ENCODE measurements at places on chromosomes 4 and X. TPM values are rescaled to one million over a fixed set of nuclear protein-coding genes. Genes with fewer than 3 reads are reported as not detected.

ADH1A gene
- total RNA-seq = not detected

DNA sequence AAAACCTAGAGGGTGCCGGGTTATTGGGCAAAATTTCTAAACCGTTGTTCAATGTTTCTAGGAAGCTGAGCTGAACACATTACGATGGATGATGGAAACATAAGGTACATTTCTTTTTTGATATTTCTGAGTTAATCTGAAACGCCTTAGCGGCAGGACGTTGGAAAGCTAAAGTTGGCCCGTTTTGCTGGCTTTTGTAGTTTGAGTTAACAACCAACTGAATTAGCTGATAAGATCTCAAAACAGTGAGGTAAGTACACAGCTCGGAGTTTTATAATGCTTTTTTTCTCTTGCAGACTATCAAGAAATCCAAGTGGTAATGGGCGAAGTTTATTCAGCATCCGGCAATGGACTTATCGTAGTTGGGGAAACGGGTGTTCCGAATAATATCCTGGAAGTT, 73.5 kb downstream of the PRSS12 start:
- DNase-seq = no peak

DNA sequence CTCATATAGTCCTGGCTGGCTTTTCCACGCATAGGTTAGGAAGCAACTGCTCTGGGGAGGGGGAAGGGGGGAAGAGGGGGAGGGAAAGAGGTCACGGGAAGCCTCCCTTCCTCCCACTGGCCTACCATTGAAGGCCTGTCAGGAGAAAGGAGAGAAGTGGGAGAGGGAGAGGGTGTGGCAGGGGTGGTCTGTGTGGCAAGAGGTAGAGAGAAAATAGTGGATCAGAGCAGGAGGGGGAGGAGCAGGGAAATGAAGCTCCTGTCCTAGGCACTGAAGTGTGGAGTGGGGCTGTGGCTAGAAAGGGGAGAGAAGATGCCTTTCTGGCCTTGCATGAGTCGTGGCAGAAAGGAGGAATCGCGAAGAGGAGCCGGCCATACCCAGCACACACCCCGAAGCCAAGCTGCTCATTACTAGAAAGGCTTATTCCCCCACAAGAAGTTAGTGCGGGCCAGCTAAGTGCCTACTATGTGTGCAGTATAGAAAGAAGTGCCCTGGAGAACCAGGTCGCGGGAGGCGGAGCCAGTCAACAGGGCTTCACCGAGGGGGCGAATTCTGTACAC, 1.1 kb upstream of the TMEM164 start:
- no peak for DNase-seq

GRCh38 chrX:143854006-143854405, 29.9 kb upstream of the UBE2NL start:
- peak; percentile 11 for DNase-seq

DNA sequence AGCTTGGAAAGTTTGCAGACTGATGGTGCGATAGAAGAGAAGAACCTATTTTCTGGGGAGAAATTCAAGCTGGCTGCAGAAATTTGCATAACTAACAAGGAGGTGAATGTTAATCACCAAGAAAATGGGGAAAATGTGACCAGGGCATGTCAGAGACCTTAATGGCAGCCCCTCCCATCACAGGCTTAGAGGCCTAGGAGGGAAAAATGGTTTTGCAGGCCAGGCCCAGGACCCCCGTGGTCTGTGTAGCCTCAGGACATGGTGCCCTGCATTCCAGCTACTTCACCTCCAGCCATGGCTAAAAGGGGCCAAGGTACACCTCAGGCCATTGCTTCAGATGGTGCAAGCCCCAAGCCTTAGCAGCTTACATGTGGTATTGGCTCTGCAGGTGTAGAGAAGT, 207.1 kb upstream of the CXorf66 start:
- no peak for DNase-seq

CPLX1 gene
- total RNA-seq = not detected

- peak; percentile 68 for DNase-seq
Observed at GRCh38 chr4:184287697-184288255, 70.1 kb upstream of the ENPP6 start.

- DNase-seq = peak; percentile 26
Observed at GRCh38 chrX:24301806-24302205, 12.1 kb downstream of the SUPT20HL2 start.

DNA sequence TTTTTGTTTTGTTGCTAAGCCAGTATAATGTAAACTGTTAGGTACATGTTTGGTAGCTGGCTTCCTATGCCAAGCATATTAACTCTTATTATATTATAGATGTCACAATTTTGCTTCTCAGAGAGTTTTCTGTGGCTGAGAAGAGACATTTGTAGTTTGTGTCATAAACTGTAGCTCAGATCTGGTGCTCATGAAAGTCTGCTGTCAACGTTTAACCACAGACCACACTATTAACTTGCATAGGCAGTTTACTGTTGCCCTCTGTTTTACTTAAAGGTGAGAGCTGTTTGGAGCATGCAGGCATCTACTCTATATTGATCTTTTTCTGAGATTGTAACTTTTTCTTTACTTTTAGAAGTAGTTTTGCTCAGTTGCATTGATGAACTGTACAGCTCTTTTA, 166.8 kb downstream of the TLL1 start:
- no peak for DNase-seq

- no peak for DNase-seq
Observed at GRCh38 chr4:149985981-149986380, 92.3 kb upstream of the DCLK2 start.

ARHGAP36 gene
- not detected for total RNA-seq

- DNase-seq = peak; percentile 10
Observed at GRCh38 chrX:31420711-31421151, 348.9 kb upstream of the FTHL17 start.

DNA sequence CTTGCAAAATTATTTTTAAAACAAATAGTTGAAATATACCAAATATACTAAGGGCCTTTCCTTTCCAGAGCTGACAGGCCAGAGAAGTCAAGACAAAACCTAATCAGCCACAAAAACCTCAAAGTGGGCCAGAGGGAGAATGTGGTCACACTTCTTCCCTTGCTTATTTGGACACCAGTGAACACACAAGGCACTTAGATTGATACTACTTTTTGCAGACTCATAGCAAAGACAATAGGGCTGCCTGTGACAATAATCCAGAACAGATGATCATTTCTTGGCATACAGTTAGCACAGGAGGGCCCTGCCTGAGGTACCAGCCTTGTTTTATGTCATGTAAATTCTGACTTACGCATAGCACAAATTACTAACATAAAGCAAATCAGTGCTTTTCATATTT, 215.7 kb upstream of the NEIL3 start:
- no peak for DNase-seq

GRCh38 chrX:39750256-39750790, 347.4 kb downstream of the BCOR start:
- no peak for DNase-seq

TCEAL9 gene
- 94.4 TPM for total RNA-seq

DNA sequence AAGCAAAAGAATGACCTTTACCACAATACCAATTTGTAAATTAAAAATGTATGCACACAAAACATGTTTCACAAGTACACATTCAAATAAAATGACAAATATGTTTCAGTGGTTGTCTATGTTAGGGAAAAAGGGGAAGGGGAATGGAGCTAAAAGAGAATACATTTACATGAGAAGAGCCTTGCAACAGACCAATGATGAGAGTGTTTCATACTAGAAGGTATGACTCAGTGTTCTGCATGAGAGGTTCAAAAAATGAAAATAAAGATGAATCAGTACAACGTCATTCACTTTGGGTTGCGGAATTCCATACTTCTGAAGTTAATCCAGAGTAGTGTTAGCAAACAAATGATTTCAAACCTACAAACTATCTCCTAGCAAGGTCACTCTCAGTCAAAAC, 51.7 kb downstream of the RPGR start:
- peak; percentile 93 for DNase-seq

GRCh38 chr4:169361756-169362155, 91.0 kb upstream of the SH3RF1 start:
- no peak for DNase-seq

- no peak for DNase-seq
Observed at GRCh38 chr4:149403081-149403480, 412.6 kb downstream of the IQCM start.

- DNase-seq = no peak
Observed at GRCh38 chr4:27350161-27350560, 489.5 kb downstream of the STIM2 start.

GRCh38 chr4:1770245-1770644, 22.8 kb upstream of the FGFR3 start:
- no peak for DNase-seq

GRCh38 chr4:95106408-95106928, 348.7 kb downstream of the BMPR1B start:
- peak; percentile 47 for DNase-seq

CXCL8 gene
- total RNA-seq = 3.3 TPM

SASH3 gene
- total RNA-seq = not detected

ATP11C gene
- 40.0 TPM for total RNA-seq

DNA sequence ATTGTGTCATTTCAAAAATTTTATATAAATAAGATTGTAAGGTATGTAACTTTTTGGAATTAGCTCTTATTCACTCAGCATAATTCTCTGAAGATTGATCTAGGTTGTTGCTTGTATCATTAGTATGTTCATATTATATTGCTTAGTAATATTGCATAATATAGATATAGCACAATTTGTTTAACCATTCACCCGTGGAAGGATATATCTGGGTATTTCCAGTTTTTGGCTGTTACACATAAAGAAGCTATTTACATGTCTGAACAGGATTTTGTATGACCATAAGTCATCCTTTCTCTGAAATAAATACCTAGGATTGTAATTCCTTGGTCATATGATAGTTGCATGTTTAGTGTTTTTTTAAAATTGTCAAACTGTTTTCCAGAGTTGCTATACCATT, 82.5 kb downstream of the CPEB2 start:
- no peak for DNase-seq

DNA sequence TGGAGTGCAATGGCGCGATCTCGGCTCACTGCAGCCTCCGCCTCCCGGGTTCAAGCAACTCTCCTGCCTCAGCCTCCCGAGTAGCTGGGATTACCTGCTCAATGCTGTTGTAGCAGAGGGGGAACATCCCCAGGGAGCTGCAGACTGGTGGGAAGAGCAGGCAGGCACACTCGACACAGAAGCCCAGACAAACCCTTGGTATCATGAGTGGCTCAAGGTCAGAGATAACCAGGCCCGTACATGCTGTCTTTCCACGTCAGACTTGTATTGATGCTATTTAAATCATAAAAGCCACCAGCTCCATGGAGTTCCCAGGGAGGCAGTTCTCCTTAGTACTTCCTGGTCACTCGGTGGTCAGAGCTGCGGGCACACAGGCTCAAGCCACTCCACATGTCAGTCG, 33.2 kb downstream of the TRIML2 start:
- DNase-seq = no peak

- DNase-seq = no peak
Observed at GRCh38 chrX:118510111-118510510, 14.5 kb downstream of the DOCK11 start.

CT45A1 gene
- total RNA-seq = not detected

GRCh38 chrX:139832718-139833309, 100.0 kb downstream of the ATP11C start:
- DNase-seq = no peak

MTMR8 gene
- total RNA-seq = under 0.01 TPM

- DNase-seq = no peak
Observed at GRCh38 chr4:101693842-101694398, 96.6 kb upstream of the BANK1 start.

TMPRSS11E gene
- not detected for total RNA-seq

CCNB3 gene
- total RNA-seq = 0.18 TPM

DNA sequence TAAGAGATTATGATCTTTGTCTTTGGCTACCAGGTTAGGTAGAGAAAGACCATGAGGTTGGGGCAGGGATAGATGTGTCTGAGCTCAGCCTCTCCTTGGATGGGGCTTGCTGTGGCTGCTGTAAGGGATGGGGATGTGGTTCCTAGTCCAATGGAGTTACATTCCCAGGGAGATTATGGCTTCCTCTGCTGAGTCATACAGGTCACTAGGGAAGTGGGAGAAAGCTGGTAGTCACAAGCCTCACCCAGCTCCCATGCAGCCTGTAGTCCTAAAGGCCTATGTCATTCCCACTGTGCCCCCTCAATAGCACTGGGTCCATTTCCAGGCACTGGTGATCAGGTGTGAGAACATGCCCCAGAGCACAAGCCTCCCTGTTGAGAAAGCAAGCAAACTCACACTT, 70.6 kb upstream of the CENPE start:
- no peak for DNase-seq

GRCh38 chr4:120317713-120318112, 251.1 kb upstream of the MAD2L1 start:
- DNase-seq = no peak

DNA sequence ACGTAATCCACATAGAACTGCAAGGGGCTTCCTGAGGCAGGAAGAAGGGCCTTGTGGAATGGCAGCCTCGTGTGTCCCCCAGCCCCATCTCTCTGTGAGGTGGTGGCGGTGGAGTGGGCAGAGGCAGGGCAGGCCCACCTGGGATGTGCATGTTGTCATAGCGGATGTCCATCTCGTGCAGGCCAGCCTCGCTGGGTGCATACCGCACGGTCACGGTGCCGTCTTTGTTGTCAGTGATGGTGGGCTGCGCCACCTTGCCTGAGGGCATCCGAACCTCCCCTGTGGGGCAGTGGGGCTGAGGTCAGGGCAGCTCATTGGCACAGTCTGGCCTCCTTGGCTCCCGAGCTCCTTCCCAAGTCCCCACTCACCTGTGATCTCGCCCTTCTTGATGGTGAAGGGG, 20.4 kb downstream of the FLNA start:
- no peak for DNase-seq

DNA sequence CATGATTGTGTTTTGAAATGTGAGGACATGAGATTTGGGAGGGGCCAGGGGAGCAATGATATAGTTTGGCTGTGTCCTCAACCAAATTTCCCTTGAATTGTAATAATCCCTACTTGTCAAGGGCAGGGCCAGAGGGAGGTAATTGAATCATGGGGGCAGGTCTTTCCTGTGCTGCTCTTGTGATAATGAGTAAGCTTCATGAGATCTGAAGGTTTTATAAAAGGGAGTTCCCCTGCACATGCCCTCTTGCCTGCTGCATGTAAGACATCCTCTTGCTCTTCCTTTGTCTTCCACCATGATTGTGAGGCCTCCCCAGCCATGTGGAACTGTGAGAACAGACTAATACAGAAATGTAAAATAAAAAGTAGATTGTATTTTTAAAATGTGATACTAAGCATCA, 1294.9 kb downstream of the ADGRL3 start:
- DNase-seq = no peak

PLAC8 gene
- not detected for total RNA-seq

PABPC5 gene
- 0.90 TPM for total RNA-seq

All from IMR-90 (cell line).